Sigmoid colon (tissue), 7 donors: ENCODE measurements at places on chromosomes 4 and X.

DNA sequence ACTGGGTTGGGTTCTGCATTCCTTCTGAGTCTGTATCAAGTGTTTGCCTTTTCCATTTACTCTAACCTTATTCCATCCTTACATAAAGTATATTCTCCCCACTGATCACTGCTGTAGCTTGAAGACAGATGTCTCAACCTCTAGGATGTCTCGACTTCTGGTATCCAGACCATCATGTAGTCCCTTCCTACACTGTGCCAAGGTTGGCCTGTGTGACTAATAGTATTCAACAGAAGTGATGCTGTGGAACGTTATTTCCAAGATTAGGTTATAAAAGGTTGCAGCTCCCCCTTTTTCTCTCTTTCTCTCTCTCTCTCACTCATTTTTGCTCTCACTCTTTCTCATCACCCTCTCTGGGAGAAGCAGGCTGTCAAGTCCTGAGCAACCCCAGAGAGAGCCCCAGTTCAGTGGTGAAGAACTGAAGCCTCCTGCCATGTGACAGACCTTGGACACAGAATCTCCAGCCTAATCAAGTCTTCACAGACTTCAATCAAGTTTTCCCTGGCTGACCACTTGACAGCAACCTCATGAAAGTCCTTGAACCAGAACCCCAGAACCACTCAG, 75.4 kb downstream of the PRDM5 start:
- no peak overlapping the region for H3K4me3 ChIP-seq
- no peaks in the 10 kb centered on the region for H3K4me1 ChIP-seq
- no peaks in the 10 kb centered on the region for H3K27me3 ChIP-seq
- H3K27ac ChIP-seq, result no peak overlapping the region
- H3K36me3 ChIP-seq, result no peaks in the 10 kb centered on the region

DNA sequence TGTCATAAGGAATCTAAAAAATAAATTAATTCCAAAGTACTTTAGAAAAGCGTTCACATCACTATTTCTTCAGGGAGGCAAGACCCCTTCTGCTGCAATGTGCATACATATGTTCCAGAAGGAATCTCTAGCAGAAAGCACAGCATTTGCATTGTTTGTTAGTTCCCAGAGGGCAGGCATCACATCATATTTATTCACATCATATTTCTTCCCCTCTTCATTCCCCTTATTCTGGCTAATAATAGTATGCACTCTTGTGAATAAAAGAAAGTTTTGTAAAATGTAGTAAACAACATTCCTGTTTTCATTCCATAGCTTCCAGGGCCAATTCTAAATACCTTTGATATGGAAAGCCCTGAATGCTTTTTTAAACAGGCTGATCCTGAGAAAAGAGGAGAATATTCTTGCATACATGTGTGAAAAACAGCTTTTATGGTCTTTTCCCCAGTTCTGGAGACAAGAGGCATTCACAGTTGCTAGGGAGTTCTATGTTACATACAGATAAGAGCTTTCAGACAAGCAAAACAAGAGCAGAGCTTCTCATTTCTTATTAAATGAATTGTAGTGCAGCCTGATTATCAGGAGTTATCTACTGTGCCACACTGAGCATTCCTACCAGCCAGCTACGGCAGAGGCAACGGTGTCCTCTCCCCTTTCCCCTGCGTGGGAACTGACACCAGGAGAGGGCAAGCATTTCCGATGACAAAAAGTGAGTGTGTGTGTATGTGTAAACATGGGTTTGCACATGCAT, 15.2 kb downstream of the GATB start:
- no peak for DNase-seq
- no peak overlapping the region for H3K4me3 ChIP-seq
- no peak overlapping the region for H3K27ac ChIP-seq

DNA sequence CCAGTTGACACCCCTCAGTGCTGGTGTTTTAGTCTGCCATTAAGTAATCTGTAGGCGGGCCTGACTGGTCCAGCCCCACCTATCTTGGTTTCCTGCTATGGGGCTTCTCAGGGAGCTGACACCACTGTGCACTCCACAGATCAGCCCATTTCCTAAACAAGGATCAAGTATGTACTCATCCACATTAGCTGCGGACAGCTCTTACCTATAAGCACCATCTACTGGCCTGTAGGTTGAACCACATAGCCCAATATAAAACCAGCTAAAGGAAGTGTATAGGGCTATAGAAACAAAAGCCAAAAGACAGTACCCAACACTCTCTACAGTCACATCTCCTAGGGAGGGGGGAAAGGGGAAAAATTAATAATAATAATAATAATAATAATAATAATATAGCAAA, 353.5 kb upstream of the CXorf51B start:
- H3K27ac ChIP-seq, result no peak overlapping the region
- H3K36me3 ChIP-seq, result no peaks in the 10 kb centered on the region
- H3K4me3 ChIP-seq, result no peak overlapping the region

GRCh38 chrX:56800801-56801200, 71.8 kb downstream of the NBDY start:
- H3K4me1 ChIP-seq, result peaks cover 13% of the 10 kb centered on the region
- no peaks in the 10 kb centered on the region for H3K27me3 ChIP-seq
- H3K4me3 ChIP-seq, result no peak overlapping the region
- H3K27ac ChIP-seq, result no peak overlapping the region
- no peak for DNase-seq
- no peaks in the 10 kb centered on the region for H3K36me3 ChIP-seq

GRCh38 chr4:37675587-37676290, 10.4 kb downstream of the RELL1 start:
- no peaks in the 10 kb centered on the region for H3K36me3 ChIP-seq
- H3K27me3 ChIP-seq, result no peaks in the 10 kb centered on the region
- H3K4me3 ChIP-seq, result no peak overlapping the region
- H3K27ac ChIP-seq, result no peak overlapping the region
- no peak for DNase-seq

DNA sequence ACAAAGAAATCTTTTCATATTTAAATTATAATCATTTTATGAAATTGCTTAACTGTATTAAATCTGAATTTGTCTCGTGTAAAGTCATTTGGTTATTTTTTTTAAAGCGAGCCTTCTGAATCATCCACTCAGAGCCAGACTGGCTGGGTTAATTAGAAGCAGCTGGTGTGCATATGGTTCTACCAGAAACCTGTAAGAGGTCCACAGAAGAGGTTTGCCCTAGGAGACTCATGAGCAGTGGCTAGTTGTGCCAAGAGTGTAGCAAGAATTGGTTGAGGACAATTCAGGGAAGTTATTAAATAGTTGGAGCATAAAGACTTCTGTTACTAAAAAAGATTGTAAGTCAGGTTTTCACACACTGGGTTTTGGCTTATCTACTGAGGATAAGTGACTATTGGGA, 267.4 kb downstream of the IL1RAPL2 start:
- no peak overlapping the region for H3K27ac ChIP-seq
- no peaks in the 10 kb centered on the region for H3K36me3 ChIP-seq
- H3K4me1 ChIP-seq, result no peaks in the 10 kb centered on the region
- H3K4me3 ChIP-seq, result no peak overlapping the region
- H3K27me3 ChIP-seq, result no peaks in the 10 kb centered on the region
- no peak for DNase-seq
